CD4-positive, alpha-beta T cell treated with Interleukin-1 beta for 1 hour (primary cell): ENCODE measurements at places on chromosomes 16 and 17.
A peak's percentile ranks its signal among the peaks of the same experiment; 100 is the strongest.

DNA sequence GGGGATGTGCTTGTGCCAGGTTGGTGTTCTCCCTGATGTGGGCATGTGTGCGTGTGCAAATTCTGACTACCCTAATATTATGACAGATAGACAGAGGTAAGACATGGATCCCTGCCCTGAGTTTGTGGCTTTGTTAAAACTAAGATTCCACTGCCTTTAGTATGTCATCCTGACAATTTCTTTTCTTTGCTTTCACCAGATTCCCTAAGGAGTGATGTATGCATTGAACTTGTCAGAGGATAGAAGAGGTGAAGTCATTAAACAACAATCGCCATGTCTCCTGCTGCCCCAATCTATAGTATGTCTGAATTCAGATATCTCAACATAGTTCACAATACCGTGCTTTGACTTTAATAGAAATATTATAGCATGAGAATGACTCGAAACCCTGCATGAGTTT is 137.1 kb upstream of the ELAC2 start:
- DNase-seq: no peak

DNA sequence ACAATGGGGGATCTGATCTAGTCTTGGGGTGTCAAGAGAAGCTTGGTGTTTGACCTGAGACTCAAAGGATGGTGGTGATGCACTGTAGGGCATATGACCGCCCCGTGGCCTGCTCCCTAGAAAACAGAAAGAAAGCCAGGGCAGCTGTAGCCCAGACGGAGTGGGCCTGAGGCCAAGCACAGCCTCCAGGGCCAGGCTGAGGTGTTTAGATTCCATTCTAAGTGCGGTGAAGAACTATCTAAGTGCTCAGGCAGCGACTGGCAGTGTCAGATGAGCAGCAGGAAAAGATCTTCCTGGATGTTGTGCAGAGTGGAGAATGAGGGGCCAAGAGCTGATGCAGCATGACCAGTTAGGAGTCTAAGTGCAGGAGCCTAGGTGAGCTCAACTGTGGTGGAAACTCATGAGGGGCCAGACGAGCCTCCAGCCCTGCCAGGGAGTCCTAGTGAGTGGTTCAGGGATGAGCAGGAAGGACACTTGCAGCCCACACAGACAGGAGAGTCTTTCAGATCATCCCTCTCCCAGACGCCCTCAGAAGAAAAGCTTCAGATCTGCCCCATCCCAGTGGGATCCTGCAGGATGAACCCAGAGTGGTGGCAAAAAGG is 314.2 kb upstream of the CCL2 start:
- DNase-seq: no peak

DNA sequence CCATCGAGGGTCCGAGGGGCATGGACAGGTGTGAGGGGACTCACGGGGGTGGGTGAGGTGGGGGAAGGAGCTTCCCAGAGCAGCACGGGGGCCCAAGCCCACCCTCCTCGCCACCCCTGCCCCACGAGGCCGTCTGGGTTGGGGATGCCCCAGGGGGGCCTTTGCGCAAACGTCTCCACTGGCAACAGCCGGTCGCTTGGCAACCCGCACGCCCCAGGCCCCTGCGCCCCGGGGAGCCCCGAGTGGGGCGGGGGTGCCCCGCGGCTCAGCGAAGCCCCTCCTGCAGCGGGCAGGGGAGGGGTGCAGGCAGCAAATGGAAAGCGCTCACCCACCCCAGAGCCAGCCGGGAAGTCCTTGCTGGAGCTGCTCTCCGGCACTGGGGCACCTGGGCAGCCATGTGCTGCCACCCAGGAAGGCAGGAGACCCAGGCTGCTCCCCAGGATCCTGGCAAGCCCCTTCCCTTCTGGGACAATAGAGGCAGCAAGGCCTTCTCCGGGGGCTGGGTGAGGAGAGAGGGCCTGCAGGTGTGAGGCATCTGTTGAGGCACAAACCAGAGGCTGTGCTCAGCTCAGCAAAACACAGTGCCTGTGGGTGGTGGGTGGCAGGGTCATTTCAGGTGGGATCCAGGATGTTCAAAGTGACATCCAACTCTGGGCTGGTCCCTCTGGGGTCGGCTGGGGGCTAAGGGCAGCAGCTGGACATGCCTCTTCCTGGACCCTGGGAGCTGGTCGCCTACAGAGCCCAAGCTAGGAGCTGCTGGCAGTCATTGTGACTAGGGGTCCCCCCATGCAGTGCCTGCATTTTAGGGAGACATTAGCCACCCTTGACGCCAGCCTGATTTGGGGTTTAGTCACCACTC is 80.9 kb upstream of the CBX4 start:
- no peak for DNase-seq

- no peak for DNase-seq
Measured at GRCh38 chr17:31915456-31916100, 14.1 kb upstream of the UTP6 start.

DNA sequence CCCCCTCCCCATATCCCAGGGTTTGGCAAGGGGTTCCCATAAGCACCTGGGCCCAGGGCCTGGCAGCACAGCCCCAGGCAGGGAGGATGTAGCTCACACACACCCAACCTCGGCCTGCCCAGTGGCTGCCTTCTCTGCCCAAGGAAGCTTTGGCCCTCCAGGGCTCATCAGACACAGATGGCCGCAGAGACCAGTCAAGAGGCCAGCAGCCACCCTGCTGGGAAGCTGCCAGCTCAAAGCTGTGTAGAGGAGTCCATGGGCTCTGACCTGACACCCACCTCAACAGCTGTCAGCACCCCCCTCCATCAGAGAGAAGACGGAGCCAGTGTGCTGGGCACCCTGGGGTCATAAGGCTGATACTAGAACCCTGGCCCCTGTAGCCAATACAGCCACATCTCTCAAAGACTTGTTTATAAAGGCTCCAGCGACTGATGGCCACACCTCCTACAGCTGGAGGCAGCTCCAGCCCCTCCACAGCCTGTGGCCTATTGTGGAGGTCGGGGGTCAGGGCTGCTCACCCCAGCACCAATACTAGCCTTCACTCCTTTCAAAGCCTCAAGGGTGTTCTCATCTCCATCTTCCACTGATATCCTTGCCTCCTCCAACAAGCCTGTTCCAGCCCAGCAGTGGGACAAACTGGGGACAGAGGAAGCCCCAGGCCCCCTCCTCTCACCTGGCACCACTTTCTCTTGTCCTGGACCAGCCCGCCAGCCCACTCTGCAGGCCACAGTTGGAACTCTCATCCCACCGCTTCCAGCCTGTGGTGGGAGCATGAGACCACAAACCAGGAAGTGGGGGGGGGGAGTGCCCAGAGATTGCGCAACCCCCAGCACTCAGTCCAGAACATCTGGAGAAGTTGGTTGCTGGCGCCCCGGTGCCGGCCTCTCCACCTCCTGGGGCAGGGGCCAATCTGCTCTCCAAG is 2.2 kb upstream of the MPG start:
- DNase-seq: peak; percentile 11

DNA sequence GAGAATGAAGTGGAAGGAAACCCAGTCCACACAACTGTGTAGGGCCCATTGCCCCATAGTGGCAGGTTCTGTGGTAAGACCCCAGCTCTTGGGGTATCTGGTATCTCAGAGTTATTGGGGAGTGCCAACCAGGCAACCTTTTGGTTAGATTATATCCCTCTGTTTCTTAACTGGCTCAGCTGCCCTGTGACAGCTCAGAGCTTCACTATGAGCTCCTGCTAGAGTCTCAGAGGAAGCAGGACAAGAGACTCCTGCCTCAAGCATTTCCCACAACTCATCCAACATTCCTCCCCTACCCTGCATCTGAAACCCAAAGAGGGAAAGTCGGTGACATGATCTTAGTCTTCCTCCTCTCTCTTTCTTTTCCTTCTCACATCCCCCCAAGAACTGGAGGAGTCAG is 292.3 kb downstream of the SHISA9 start:
- DNase-seq: no peak

DNA sequence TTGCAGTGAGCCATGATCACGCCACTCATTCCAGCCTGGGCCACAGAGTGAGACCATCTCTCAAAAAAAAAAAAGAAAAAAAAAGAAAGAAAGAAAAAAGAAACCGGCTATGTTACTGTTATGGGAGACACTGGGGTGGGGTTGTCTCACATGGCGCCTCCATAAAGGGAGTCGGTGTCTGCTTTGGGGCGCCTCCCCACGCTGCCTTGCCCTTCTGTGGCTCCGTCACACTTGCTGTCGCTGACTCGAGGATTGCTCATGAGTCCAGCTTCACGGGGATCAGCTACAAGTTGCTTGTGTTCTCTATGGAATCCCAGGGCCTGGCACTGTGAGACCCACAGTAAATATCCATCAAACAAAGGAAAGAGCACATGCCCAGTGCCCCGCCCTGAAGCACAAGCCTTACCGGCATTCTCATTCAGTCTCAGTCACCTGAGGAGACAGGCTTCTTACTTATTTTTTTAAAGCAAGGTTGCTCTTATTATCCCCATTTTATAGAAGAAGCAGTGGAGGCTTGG is 40.6 kb upstream of the ZNF423 start:
- no peak for DNase-seq

DNA sequence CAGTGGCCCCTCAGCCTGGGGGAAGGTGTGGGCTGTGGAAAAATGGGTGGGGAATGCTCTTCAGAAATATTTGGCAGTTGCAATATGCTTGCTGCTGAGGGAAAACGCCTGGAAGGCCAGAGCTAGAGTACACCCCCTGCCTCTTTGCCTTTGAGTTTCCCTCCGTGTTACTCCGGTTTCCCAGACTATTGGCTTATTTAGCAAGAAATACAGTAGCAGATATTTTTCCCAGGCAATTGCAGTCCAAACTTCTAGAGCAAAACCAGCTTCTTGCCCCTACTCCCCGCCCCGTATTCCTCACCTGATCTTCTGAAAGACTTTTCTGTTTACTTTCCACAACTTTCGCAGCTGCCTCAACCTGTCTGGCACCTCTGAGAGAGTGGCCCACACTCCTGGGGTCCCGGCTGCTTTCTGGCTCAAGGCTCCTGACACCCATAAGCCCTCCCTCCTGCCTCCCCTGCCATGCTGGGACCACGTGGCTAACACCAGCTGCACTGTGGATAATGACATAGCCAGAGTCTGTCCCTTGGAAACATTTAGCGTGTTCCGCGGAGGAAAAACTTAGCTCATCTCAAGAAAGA is 45.8 kb upstream of the HELZ start:
- DNase-seq: no peak

- DNase-seq: peak; percentile 63
Measured at GRCh38 chr17:44198721-44199552, 747 bp downstream of the ATXN7L3 start.

DNA sequence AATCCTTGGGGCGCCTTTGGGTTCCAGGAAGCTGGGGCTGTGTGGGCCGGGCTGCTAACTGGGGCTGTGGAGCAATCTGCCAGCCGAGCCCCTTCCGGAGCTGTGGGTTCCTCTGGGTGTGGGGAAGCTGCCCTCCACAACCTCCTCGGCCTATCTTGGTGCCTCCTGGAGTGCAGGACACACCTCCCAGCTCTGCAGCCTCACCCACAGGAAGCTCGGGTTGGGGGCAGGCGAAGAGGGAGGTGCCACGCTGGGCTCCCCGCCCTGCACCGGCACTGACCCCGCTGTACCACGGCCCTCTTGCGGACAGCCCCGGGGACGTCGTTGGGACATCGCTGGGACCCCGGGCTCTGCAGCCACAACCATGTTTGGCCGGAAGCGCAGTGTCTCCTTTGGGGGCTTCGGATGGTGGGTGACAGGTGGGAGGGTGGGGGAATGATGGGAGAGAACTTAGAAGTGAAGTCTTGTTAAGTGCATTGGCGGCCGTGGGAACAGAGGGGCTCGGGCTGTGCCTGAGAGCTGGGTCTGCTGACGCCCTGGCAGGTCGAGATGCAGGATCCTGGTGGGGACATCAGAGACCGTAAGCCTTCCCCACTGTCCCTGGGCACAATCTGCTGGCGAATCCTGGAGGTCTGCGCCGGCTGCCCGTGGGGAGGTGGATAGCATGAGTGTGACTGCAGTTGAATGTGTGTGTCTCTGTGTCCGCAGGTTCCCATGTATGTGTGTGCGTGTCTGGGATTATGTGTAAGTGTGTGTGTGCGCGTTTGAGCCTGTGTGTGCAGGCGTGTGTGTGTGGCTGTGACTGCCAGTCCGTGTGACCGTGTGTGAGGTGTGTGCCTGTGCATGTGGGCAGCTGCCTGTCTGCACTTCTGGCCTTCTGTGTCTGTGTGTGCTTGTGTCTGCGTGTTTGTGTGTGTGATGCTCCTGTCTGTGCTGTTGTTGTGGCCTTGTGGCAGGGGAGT is at the start of gene RAP1GAP2:
RAP1GAP2 (plus strand) TSS at position 275 of the 962 bp plus-strand sequence; CDS start at position 365, 90 bp downstream.
- peak; percentile 84 for DNase-seq
